Stimulated activated CD4-positive, alpha-beta T cell treated with anti-CD3 and anti-CD28 coated beads, Interleukin-12 subunit alpha, Interleukin-12 subunit beta, amount 100 ng/mL, for 24 hours (primary cell): ENCODE measurements at places on chromosomes 7 and 10.

- no peak for DNase-seq
These were observed 14.5 kb downstream of the SSC4D start for GRCh38 chr7:76394957-76395356.

DNA sequence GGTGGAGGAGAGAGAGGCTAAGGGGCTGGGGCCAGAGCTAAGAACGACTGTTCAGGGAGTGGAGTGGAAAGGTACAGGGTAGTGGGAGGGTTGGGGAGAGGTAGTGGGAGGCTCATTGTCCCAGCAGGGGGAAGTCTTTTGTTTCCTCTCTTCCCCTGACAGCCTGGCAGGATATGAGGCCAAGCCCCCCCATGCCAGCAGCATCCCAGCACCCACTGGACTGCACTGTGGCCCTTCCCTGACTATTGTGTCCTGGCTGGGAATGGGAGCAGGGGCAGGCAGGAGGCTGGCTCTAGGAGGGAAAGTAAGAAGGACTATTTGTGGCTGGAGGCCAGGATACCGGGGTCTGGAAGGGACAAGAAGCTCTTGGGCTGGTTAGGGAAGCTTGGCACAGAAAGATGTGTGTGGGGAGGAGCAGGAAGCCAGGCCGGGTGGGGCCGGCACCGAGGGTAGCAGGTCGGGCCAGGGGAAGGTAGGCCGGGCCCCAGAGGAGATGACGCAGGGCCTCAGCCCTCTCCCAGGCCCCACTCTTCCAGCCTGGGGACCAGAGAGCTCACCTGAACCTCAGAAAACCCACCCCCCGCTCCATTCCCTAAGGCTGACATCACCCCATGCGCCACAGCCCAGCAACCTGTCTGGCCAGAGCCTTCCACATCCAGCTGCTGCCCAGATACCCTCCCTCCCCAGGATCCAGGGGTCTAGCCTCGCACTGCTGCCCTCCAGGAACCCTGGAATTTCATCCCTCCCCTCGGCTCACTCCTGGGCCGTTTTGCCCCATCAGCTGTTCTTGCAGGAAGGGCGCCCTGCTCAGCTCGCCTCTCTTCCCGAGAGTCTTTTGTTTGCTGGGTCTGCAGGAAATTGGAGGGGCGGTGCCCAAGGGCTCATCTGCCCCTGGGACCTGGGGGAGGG, 8.8 kb upstream of the EPHB4 start:
- DNase-seq = no peak

- DNase-seq = no peak
These were observed 436.3 kb upstream of the NPVF start for GRCh38 chr7:25664593-25664992.

GRCh38 chr10:113340282-113340681, 212.6 kb upstream of the HABP2 start:
- DNase-seq = no peak

DNA sequence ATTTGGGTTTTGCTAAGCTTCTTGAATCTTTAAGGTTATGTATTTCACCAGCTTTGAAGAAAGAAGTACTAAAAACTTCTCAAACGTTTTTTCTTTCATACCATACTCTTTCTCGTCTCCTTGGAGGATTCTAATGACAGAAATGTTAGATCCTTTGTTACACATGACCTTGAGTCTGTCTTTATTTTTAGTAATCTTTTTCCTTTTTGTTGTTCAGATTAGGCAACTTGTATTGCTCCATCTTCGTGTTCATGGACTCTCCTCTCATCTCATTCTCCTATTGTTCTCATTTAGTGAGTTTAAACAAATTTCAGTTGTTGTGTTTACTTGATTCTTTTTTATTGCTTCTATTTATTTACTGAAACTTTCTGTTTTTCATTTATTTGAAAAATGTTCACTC, 73.7 kb downstream of the WDFY4 start:
- no peak for DNase-seq

DNA sequence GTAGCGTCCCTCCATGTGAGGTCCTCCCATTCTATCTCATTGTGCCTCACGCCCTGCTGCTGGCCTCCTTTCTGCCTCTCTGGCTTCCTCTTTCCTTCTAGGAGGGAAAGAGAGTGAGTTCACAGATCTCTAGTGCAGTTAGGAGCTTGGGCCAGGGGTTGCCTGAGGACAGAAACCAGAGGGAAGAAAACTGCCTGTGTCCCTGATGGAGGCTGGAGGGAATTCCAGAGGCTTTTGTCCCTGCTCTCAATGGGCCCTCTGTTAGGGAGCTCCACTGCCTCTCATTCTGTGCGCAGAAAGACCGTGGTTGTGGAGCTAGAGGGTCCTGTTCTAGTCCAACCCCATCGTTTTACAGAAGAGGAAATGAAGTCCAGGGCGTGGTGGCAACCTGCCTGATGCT, 4.6 kb downstream of the MARVELD1 start:
- no peak for DNase-seq

DNA sequence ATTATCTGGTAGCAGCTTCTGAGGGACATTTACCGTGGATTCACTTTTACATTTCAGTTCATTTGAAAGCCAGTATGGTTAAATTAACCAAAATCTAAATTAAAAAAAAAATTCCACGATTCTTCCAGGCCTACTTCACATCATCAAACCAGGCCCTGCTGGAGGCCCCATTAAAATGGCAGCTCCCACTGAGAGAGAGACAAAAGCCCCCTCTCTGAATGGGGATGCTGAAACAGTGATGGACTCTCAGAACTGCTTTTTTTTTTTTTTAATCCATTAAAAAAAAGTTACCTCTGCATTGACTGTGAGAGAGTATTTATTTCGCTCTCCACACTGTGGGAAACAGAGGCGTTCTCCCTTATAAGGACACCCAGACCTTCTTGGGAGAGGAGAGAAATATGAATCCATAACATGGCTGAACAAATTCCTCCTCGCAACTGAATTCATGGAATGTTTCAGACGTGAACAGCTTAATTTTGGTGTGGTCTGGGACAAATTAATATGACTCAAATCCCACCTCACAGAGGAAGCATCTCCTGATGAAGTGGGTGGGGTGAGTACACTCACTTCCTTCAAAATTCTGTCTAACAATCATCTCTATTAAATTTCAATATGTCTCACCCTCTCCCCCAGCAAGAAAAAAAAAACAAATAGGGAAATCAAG, 73.5 kb downstream of the SAMD9 start:
- no peak for DNase-seq

DNA sequence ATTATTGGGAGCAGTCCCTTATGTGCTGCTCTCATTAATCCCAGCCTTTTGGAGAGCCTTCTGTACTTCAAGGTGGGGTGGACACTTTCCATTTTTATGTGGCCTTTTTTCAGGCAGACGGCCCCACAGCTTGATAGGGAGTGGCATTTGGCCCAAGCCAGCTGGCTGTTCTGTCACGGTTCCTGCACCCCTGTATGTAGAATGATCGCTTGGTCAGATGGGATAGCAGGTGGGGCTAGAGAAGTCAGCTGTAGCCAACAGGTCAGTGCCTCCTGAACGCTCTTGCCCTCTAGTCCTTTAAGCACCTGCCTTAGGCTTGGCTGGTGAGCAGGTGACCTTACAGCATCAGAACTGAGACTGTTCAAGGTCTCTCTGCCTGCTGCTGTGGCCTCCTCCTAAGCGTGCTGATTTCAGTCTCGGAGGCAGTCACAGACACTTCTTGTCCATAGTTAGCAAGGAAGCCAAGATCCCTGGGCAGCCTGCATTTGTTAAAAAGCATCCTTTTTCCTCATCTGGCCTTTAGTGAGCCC, 95.3 kb downstream of the LRRC4 start:
- DNase-seq = no peak

GRCh38 chr7:18189500-18190126, 162.0 kb upstream of the PRPS1L1 start:
- no peak for DNase-seq

DNA sequence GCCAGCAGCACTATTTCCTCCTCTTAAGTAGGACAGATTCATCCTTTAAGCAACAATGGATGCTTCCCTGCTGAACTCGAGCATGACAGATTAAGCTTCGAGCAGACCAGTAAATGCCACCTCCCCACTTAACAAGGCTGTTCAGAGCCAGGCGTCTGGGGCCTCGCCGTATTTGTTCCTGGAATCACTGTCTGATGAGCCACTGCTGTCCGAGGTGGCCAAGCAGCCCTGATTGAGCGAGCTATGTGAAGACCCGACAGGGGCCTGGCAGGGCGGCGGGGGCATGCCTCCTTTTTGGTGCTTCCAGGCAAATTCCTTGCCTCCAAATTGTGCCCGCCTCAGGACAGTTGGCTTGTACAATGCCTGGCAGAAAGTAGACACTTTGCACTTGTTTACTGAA, 862.6 kb downstream of the NRG3 start:
- no peak for DNase-seq

GRCh38 chr10:58886406-58886805, 290.0 kb upstream of the PHYHIPL start:
- DNase-seq = no peak
